NCI-H1105 (cell line): ENCODE measurements at places on chromosomes 13 and 19.

DNA sequence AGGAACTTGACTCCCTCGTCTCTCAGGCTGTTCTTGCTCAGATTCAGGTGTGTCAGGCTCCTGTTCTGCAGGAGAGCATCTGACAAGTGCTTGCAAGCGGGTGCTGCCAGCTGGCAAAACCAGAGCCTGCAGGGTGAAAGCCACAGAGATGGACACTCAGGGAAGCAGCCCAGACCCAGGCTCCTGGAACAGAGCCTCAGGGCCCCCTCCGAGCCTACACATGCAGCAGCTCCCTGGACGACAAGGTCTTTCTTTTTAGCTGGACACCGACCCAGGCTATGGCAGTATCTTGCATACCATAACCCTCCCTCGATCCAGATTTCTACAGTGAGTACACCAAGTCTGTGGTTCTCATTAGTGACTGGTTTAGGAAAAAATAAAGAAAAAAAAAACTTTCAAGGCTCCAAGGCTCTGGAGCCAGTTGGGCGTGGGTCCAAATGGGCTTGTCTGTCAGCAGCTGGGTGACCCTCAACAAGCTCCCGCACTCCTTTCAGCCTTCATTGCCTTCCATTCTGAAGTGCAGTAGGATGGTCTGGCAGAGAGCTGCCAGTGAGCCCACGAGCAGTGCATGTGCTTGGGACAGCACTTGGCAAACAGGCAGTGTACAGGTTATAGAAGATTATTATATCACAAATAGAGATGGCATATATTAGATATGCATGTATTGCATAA, 29.9 kb downstream of the NLRP13 start:
- no peak for DNase-seq

GRCh38 chr19:2775556-2776430, 7.3 kb downstream of the SGTA start:
- no peak for DNase-seq

GRCh38 chr19:48368936-48369335, 4.8 kb downstream of the SYNGR4 start:
- no peak for DNase-seq

- DNase-seq: no peak
Measured at GRCh38 chr19:41001243-41001971, 10.3 kb downstream of the CYP2B6 start.

DNA sequence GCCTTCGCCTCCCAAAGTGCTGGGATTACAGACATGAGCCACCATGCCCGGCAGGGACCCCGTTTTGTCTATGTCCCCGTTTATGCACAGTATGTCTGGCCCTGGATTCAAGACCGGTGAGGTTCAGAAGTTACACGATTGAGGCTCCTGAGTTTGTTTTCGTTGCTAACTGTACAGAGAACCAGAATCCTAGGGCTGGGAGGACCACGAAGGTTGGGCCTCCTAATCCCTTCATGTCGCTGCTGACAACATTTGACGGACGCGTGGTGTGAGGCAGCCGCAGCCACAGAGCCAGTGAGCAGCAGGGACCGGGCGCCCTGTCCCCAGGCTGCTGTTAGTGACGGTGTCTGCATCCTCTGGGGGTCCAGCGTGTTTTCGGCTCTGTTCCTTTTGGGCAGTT, 91.4 kb downstream of the ATP11A start:
- no peak for DNase-seq
